ENCODE measurements at places on chromosomes 7 and 10.
A peak's percentile ranks its signal among the peaks of the same experiment; 100 is the strongest.

DNA sequence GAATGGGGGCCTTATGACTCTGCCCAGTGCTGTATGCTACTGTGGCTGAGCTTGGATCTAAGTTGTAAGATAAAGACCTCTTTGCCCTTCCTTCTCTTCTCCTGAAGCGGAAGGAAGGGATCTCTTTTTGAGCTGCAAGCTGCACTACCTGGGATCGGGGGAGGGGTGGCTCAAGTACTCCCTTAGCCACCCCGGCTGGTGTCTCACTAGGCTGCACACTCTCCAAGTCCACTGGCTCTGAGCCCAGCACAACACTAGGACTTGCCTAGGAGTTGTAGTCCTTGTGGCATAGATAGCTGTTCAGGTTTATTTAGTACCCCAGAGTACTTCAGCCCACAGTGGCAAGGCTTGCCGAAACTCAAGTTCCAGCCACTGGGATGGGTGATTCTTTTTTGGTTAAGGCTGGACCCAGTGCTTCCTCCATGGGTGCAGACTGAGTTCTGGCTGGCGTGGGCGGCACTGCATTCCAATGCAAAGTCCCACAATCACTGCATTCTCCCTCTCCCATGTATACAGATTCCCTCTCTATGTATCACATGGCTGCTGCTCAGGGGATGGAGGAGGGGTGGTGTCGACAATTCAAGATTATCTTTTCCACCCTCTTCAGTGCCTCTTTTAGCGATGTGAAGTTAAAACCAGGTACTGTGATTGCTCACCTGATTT is 76.2 kb upstream of the SLC25A13 start:
- peak; percentile 8 for DNase-seq

GRCh38 chr7:151366880-151367222 is 25.2 kb downstream of the NUB1 start:
- peak; percentile 51 for DNase-seq

DNA sequence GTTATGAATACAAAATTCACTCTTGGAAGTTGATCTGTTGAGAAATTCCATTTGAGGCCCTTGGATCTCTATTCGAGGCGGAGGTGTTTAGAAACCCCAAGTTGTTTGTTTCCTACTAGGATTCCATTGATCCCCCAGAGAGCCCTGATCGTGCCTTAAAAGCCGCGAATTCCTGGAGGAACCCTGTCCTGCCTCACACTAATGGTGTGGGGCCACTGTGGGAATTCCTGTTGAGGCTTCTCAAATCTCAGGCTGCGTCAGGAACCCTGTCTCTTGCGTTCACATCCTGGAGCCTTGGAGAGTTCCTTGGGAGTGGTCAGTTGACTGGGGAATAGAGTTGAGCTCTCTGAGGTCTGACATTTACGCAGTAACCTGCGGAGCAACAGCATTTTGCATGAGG is 1.2 kb downstream of the CFAP69 start:
- peak; percentile 93 for DNase-seq

DNA sequence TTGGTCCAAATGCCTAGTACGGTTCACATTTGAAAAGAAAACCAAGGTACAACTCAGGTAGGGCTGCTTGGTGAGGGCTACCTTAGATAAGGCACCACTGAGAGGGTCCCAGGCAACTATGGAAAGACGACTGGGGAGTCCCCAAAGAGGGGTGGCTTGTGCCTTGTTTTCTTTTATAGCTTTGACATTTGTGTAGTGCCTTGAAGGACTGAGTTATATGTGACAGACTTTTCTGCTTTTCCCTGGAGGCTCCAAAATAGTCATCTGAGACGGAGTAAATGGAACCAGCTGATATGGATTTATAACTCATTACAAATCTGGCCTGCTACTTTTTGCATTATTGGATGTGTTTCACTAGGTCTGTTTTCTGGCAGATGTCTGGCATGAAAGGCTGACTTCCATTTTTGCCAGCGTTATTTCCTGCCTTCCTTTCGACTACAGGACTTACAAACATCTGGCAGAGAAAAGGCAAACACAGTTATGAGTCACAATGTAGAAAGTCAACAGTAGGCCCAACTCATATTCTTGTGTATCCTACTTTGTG is 88.2 kb upstream of the IMMP2L start:
- peak; percentile 86 for DNase-seq

GRCh38 chr7:84675633-84676034 is 481.0 kb upstream of the SEMA3A start:
- DNase-seq: no peak

- peak; percentile 51 for DNase-seq
Measured at GRCh38 chr7:27678617-27679260, 16.1 kb upstream of the HIBADH start.
